Brain microvascular endothelial cell (primary cell): ENCODE measurements at places on chromosomes 2 and 18.

DNA sequence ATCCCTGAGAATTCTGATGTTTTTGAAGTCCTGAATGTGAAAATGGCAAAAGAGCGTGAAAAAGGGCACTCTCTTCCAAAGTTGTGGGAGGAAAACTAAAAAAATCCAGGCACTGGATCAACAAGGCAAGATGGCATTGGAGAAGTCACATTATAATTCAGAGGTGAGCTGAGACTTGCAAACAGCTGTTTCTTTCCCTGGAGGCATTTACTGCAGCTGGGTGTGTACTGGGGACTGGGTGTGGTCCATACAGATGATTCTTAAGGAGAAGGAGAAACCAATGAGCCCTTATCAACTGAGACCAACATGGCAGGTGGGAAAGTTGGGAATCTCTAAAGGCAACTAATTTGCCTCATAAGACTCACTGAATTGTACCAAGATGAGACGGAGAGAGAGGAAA lies 313.9 kb downstream of the TRIB2 start:
- DNase-seq = no peak

- DNase-seq = peak; percentile 31
Measured at GRCh38 chr18:22813648-22814328, 119.3 kb upstream of the RBBP8 start.

GRCh38 chr2:101827246-101827645 lies 129.7 kb downstream of the MAP4K4 start:
- DNase-seq = peak; percentile 96

DNA sequence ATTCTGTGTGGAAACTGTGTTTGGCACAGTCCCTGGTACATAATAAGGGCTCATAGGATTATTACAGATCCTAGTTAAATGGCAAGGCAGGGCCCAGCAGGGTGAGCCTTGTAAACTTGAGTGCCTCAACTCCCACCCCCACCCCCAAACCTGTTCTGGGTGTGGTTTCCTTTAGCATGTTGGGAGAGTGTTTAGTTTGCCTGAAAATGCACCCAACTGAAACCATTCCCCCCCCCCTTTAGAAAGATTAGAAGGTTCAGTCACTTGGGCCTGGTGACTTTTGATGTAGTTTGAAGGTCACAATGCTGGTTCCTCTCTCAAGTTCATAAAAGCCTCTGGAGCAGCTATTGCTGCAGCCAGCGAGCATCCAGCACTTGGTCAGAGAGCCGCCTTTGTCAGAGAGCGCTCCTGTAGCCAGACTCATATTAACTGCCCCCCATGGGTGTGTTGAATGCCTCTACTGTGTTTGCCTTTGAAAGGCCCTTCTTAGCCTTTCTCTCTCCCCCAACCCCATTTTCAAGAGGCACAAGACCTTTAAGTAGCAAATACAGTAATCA lies 113.7 kb downstream of the SPTBN1 start:
- DNase-seq = no peak

DNA sequence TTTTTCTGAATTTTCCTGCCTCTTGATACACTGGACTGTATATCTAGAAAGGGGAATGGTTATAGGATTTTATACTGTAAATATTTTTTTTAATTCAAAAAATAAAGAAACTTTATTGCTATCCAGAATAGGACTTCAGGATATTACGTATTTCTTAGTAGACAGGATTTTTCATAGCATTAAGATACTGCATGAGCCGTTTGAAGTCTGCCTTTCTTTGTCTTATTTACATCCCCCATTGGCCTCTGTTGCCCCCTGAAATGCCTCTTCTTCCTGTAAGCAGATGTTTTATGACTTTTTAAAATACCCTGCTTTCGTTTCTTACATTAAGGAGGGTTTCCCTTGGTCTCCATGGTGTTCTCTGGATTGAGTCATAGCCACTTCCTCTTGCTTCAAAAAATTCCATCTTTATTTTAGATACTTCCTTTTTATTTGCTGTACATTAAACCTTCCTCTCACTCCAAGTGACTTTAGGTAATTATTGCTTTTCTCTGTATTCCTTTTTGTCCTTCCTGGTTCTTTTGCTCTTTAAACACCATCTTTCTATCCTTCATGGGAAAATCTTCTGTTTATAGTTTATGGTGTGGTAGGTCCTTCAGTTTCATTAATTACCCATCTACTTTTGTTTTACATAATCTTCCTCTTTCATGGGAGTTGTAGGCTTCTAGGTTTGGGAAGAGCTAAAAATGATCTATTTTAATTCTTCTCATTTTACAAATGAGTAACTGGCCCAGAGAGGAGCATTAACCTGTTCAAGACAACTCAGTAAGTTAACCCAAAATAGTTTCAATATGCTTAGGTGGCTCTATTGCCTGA lies 72.6 kb downstream of the ZNF532 start:
- DNase-seq = peak; percentile 34

GRCh38 chr2:10034333-10035052 lies 8.9 kb upstream of the KLF11 start:
- no peak for DNase-seq

- peak; percentile 66 for DNase-seq
Measured at GRCh38 chr2:62672601-62673000, 32.9 kb upstream of the EHBP1 start.

- no peak for DNase-seq
Measured at GRCh38 chr2:212294816-212295215, 243.8 kb downstream of the ERBB4 start.

DNA sequence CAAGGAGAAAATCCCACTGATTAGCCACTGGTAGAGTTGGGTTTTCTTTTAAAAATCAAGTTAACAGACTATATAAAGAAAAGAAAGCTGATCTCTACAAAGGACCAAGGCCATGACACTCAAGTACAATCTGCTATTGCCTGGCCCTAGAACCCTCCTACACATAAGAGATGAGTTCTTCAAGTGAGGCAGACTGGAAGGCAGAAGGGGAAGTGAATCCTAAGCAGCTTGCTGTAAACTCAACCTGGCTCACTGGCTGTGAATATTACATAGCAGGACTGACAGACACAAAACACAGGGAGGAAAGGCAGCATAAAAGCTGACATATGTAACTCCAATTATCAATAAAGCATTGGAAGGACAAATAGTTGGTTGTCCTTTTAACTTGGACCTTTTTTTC lies 65.4 kb downstream of the TRIP12 start:
- DNase-seq = no peak

DNA sequence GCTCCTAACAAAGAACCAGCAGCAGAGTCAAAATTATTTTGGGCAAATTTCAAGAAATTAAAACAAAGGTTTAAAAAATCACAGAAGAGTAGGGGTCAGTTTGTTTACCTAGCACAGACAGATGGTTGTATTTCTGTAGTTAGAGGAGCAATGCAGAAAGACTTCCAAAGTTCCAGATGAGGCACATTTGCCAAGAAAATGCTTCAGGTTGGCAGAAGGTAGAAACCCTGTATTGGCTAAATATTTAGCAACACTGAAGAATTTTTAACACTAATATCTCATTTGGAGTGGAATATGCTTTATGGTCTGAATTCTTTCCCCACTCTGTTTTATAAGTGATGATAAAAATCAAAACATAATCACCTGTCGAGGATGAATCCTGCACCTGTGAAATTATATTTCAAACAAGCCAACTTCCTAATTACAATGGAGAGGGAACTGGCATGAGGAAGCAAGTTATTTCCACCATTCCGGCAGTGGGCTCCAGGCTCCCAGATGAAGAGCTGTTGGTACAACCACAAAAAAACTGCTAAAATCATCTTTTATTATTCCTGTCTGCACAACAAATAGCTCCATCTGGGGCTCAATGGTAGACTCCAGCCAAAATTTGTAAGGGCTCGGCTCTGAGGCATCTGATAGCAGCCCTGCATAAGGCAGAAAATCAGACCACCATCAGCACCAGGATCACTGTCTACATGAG lies 286.5 kb upstream of the REV1 start:
- no peak for DNase-seq

GRCh38 chr2:20627712-20628380 lies 23.1 kb downstream of the HS1BP3 start:
- DNase-seq = no peak

GRCh38 chr18:54777118-54777791 lies 51.0 kb upstream of the RAB27B start:
- no peak for DNase-seq

- no peak for DNase-seq
Measured at GRCh38 chr2:38277245-38278116, 99.6 kb downstream of the ATL2 start.

- DNase-seq = no peak
Measured at GRCh38 chr2:170917219-170917913, 11.7 kb upstream of the GORASP2 start.

GRCh38 chr2:162537651-162538050 lies 193.7 kb downstream of the GCA start:
- no peak for DNase-seq

DNA sequence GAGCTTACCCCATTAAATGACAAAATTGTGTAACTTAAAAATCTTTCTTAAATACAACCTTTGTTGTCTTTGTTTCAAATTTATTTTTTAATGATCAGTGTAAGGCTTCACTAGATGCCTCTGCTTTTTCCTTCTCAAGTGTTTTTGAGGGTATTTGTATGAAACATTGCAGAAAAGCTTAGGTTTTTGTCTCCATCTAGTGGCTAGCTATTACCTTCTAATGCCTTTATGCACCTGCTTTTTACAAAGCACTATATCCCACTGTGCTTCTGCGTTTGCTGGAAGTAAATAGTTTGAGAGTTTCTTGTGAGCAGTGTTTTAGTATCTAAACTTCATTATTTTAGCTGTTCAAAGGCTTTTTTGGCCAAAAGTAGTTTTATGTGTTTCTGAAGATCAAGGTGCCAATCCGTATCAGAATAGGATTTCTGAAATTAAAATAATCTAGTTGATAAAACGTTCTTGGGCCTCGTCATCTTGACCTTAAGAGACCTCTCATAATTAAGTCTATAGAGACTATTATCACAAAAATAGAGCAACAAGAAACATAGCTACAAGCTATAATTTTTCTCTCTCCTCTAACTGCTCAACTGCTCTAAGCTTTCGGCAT lies 47.0 kb downstream of the IWS1 start:
- peak; percentile 12 for DNase-seq

DNA sequence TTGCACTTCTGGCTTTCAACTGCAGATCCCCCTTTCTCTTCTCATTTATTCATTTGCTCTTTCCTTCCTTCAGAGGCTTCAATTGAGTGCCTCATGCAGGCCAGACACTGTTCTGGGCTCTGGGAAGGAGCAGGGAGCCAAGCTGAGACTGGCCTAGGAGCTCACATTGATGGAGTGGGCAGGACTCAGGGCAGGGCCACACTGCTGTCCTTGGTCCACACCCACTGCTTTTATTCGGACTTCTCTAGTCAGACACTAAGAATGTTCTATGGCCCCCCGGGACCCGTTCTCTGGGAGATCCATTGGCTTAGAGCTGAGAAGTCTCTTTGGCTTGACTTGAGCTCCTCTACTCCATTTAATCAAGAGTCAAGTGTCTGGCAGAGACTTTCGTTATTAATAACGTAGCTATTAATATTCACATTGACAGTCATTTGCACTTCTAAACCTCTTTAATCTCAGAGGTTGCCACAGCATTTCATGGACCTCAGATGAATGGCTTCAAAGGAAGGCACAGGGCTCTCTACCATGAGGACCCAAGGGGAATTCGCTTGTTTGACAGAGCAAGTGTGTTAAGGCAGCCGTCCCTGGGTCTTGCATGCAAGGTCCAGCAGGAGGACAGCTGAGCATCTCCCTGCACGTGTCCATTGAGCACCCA lies 20.1 kb downstream of the SH3RF3 start:
- DNase-seq = no peak

GRCh38 chr18:1464444-1465217 lies 560.0 kb downstream of the ADCYAP1 start:
- no peak for DNase-seq

DNA sequence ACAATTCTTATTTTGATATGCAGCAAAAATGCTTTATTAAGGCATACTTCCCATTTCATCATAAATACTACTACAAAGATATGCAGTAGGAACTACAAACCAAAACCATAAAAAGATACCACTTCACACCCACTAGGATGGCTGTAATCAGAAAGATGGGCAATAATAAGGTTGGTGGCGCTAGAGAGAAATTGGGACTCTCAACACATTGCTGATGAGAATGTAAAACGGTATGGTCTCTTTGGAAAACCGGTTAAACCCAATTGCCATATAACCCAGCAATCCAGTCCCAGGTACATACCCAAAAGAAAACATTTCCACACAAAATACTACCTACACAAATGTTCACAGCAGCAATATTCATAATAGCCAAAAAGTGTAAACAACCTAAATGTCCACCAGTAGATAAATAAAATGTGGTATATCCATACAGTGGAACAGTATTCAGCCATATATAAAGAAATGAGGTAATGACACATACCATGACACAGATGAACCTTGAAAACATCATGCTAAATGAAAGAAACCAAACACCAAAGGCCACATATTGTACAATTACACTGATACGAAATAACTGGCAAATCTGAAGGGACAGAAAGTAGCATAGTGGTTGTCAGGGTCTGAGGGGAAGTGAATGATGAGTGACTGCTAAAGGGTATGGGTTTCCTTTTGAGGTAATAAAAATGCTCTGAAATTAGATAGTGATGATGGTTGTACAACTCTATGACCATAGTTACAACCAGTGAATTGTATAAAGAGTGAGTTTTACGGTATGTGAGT lies 12.7 kb downstream of the SP3 start:
- DNase-seq = no peak

DNA sequence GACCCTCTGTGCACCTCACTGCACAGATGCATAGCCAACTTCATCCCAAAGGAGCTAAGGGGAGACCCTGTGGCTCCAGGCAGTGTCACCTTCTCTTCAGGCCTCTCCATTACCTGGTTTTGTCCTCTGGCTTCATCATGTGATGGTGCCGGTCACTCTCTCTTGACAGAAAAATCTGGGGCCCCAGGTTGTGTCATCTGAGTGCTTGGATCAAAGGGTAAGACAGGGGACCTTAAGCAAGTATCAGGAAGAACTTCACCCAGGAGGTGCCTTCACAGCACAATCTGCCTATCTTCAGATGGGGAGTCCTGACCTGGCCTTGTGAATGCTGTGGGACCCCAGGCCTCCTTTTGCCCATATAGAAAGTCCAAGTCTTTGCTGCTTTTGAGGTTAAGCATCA lies 104.4 kb downstream of the POLR1A start:
- no peak for DNase-seq
